Effector memory CD4-positive, alpha-beta T cell (primary cell): ENCODE measurements at places on chromosomes 11 and 22.
A peak's percentile ranks its signal among the peaks of the same experiment; 100 is the strongest.

DNA sequence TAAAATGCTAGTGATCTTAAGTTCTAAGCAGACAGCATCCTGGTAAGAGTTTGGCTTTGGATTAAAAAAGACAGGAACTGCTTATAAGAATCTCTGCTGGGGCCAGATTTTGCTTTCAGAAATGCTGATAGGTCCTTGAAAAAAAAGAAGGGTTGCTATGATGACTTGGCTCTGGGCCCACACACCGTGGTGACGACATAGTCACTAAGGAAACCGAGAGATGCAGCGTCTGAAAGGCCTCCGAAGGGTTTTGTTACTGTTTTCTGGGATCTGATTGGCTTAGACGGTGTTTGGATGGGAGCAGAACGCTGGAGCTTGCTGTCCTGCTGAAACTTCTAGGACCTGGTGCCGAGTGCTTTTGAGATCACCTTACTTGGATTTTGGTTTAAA is 8.4 kb downstream of the FAM118A start:
- DNase-seq: peak; percentile 86

GRCh38 chr11:34155057-34155756 is 49.8 kb downstream of the NAT10 start:
- no peak for DNase-seq

DNA sequence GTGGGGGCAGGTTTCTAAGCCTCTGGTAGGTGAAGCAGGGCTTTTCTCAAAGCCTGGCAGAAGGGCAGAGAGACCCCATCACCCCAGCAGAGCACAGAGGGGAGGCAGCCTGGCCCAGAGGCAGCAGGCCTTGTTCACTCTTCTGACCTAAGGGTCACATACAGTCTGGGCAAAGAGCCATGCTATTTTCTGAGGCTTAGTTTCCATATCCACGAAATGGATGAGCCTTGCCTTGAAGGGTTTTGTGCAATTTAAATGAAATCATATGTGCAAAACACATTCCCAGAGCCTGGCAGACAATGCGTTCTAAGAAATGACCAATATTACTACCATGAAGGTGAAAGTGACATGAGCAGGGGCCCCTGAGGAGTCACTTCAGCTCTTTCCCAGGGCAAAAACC is 44.5 kb downstream of the HIRA start:
- DNase-seq: no peak

GRCh38 chr11:44519989-44520737 is 45.3 kb upstream of the CD82 start:
- no peak for DNase-seq

GRCh38 chr11:9530901-9531625 is 42.4 kb upstream of the WEE1 start:
- DNase-seq: no peak

DNA sequence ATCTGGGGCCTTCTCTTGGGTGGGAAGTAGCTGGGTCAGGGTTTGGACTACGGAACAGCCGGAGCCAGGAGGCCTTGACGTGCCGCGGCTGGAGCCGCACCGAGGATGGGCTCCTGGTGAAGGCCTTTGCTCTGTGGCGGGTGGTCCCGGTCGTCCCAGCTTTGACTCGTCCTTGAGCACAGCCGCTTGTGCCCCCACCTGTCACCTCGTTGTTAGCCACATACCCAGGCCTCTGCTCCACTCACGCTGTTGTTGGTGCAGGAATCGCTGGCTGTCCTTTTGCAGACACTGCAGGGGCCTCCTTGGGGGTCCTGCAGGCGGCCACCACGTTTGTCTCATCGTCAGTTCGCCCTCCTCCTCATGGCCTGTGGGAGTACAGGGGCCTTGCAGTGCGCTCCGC is 17.1 kb downstream of the PHRF1 start:
- DNase-seq: no peak

DNA sequence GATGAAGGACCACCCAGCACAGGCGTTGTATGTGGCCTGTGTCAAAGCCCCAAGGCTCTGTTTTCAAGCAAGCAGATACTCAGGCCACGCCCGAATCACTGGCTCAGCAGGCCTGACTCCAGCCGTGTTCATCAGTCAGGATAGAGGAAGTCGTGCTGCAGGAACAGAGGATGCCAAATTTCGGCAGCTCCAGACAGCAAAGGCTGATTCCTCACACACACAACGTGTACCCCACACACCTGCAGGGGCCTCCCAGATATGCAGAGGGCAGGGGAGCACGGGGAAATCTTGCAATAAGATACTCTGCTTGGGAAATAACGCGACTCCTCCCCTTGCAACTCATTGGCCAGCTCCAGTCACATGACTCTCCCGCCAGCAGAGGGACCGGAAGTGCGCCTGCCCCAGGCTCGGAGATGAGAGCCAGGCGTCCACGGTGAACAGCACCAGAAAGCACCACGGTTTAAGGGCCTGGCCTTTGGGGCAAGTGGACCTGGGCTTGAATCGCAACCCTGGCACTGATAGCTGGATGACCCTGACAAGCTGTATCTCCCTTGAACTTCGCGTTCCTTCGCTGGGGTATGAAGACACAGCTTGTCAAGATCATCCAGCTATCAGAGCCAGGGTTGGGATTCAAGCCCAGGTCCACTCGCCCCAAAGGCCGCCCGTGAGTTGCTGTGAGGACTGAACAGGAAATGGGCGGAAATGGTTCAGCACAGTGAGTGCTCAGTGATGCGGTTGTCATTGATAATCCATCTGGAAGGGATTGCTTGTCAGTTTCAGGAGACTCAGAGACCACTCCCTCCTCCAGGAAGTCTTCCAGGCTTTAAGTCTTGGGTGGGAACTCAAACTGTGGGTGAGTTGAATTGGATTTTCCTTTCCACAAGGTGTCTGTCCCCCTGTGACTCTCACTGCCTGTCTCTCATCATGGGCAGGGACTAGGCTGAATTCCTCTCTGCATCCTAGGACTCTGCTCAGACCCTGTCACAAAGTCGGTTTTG is 88.5 kb downstream of the MYEOV start:
- DNase-seq: no peak

- no peak for DNase-seq
Measured at GRCh38 chr11:61406991-61407728, 14.8 kb downstream of the TMEM216 start.

DNA sequence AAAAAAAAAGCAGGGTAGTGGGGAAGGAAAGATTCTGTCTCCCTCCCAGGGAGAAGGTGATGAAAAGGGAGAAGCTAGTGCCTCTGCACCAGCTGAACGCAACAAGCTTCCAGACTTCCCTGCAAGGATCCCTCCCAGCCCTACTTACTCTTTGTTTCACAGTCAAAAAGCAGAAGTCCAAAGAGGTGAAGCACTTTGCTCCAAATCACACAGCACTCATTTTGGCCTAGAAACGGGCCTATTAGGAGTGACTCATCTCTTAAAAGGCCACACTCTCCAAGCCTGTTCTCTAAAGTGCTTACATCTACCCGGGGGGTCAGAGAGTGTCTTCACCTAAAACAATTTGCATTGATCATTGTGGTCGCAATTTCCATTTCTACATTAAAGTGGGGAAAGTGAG is 17.7 kb upstream of the GRK3 start:
- DNase-seq: no peak

- DNase-seq: no peak
Measured at GRCh38 chr11:2531987-2532703, 87.3 kb downstream of the KCNQ1 start.

DNA sequence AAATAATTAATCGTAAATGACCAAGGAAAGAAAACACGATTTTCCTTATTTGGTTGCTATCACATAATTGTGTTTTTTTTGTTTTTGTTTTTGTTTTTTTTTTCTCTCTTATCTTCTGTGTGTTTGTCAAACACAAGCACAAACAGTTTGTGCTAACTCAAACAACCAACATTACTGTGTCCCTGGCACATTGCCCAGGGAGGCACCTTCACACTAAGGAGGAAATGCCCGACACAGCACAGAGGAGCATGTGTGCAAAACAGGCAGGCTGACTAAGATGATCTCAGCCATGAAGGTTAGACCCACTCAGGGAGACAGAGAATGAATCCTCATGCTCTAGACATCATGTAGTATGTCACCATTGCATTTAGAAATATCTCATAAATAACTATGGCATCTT is 130.1 kb downstream of the SOX6 start:
- no peak for DNase-seq

GRCh38 chr22:47445212-47445611 is 682.8 kb downstream of the TBC1D22A start:
- no peak for DNase-seq

DNA sequence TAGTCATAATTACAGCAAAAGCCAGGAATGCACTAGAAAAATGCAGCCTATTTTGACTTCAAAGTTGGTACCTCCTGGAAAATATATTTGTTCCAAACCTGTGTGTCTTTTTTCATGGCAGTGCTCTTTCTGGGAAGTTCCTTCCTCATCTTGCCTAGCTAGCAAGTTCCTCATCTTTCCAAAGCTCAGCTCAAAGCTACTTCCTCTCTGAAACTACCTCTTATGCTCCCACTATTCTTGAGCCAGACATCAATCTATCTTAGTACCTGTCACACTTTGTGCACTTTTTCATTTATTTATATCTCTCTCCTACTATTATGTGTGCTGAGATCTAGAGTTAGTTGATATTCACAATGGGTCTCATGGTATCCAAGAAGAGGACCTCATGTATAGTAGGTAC is 191.6 kb upstream of the CCDC90B start:
- DNase-seq: no peak

DNA sequence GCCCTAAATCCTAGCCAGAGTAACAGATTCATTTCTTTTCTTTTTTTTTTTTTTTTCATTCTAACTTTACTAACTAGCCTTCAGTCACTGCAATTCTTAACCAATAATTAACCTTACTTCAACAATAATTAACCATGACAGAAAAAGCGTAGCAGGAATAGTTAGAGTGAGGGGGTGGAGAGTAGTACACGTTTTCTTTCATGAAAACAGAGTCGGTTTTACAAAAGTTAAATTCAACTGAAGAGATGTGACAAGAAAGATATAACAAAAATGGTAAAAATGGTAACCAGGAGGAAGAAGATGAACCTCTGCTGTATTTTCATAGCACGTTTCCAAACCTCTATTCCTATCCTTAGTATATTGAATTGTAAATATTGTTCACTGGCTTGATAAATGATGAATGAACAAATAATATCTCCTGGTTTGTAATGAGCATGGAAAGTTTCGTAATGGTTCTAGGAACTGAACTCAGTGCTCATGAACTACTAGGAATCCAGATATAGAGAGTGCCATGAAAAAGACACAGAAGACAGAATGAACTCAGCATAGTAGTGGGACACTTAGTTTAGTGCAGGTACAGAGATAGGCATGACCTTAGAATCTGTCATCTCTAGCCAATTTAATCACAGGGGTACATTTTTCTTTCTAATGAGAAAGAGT is 116.5 kb upstream of the ANO5 start:
- no peak for DNase-seq

DNA sequence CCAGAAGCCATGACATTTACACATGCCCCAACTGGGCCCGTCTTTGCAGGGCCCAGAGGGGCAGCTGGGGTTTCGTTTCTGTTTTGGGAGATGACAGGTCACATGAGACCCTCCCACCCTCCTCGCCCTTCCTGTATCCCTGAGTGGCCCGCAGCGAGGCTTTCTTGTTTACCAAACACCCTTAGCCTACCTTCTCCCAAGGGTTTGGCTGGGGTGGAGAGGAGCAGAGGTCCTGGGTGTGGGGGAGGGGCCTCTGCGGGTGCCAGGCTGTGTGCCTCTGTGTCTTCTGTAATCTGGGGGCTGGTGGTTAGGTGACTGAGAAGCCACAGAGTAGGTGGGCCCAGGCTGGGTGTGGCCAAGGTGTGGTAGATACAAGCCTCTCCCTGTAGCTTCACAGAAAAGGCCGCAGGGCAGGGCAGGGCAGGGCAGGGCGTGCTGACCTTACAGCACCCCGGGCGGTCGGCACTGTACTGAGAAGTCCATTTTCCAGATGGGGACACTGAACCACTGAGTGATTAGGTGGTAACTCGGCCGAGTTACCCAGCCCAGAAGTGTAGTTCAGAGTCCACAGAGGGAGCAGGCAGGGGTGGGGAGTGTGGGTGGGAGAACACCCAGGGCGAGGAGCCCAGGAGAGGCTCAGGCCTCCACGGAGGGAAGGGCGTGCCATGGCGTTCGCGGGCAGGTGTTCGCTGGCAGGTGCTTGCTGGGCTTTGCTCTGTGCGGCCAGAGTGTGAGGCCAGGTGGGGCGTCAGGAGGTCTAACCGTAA is 8.7 kb downstream of the PRR5 start:
- DNase-seq: peak; percentile 31
